Cortex of kidney (tissue), 1 donor: ENCODE measurements at places on chromosomes 1 and 21.

DNA sequence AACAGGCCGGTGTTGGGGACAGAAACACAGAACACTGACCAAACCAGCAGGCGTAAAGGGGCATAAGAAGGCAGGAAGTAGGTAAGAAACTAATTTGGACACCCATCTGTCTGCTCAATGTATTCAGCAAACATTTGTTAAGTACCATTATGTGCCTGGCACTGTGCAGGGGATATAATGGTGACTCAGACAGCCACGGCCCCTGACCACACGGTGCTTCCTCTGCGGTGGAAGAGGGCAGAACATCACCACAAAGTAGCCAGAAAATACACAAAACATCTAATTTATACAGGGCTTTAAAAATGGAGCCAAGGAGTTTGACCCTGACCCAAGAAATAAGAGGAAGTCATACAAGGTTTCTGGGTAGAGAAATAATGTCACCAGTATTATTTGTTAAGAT lies 12.9 kb downstream of the DNAJC11 start:
- DNase-seq, result no peak

- DNase-seq, result no peak
These were observed 97.7 kb downstream of the CRYAA start for GRCh38 chr21:43266534-43266933.

DNA sequence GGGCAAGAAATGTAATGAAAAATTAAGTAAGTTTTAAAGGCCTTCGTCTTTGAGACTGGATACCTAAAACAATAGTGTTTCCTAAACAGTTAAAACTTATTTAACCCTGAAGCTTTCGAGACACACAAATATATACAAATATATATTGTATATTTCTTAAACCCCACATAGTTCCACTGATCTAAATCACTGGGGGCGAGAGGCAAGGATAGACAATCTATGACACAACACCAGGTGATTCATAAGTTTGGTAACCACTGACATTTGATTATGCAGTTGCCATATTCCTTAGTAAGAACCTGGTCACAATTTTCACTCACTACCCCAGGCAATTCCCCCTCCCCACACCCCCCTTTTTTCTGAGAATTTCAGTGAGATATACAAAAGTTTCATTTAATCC lies 55.3 kb upstream of the BOLA1 start:
- no peak for DNase-seq

DNA sequence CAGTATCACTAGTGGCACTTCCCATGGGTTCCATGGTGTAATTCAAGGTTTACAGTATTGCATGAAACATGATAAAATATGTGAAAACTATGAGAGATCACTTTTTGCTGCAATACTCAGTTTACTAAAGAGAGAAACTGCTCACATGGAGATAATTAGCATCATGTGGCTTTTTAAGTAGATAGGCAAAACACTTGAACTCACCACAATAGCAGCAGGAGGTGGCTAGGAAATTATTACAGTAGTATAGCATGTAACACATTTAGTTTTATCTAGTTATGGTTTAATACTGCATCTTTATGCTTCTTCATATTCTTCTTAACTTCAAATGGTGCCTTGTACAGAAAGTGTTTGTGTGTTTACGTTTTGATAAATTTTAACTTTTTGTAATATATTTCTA lies 698.5 kb upstream of the BRINP3 start:
- DNase-seq, result no peak

DNA sequence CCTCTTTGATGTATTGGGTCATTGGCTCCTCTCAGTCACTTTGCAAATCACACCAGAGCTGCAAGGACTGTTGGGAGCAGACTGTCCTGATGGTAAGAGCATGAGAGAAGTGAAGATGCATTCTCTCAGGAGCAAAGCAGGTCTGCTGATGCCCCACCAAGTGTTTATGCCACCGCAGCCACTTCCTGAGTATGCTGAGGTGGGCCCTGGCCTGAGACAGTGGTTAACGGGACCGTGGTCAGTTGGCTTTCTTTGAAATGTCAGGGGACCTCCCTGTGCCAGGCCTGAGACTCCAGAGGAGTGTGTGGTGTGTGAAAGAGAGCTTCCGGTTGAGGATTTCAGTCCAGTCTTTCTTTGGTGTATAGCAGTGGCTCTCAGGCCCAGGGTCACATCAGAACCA lies 79.4 kb downstream of the SPATA46 start:
- DNase-seq, result no peak

DNA sequence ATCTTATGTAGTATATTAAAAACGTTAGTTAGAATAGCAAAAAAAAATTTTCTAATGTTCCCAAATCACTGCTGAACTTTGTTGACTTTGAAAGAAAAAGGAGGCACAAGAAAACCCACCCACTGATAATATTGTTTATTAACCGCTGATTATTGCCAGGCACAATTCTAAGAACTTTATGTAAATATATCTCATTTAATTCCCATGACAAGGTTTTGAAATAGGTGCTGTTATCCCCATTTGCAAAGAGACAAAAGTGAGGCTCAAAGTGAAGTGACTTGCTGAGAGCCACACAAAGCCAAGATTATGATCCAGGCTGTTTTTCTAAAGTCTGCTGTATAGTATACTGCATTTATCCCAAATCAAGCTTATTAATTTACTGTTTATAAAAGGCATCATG lies 56.4 kb downstream of the SASS6 start:
- no peak for DNase-seq

DNA sequence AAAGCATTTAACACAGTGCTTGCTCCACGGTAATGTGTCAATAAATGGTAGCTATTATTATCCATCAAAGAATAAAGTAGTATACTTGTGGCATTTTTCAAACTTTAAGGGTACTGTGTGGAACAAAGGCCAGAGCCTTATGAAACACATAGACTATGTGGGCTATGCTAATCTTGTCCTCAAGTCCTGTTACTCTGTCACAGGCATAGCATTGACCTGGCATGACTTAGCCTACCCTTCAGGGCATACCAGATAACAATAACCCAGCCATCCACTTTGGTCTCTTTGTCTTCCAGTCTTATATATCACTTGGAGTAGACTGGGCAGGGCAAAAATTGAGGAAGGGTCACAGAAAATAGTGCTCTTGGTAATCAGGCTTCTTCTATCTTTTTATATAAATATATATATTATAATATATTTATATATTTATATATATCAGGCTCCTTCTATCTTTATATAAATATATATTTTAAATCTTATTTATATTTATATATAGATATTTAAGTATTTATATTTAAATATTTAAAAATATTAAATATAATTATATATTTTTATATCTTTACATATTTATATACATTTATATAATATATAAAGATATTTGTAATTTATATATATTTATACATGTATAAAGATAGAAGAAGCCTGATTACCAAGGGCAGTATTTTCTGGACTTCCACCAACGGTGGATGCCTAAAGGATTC lies 66.1 kb upstream of the CNN3 start:
- DNase-seq, result no peak

GRCh38 chr1:241950390-241950789 lies 7.2 kb upstream of the BECN2 start:
- DNase-seq, result no peak

GRCh38 chr1:165371588-165372225 lies 15.2 kb upstream of the LMX1A start:
- DNase-seq, result no peak

GRCh38 chr1:168514455-168514854 lies 29.3 kb downstream of the XCL2 start:
- no peak for DNase-seq

- no peak for DNase-seq
These were observed 20.5 kb downstream of the PRXL2B start for GRCh38 chr1:2606881-2607621.

GRCh38 chr1:221150996-221151395 lies 271.8 kb downstream of the HLX start:
- DNase-seq, result no peak

DNA sequence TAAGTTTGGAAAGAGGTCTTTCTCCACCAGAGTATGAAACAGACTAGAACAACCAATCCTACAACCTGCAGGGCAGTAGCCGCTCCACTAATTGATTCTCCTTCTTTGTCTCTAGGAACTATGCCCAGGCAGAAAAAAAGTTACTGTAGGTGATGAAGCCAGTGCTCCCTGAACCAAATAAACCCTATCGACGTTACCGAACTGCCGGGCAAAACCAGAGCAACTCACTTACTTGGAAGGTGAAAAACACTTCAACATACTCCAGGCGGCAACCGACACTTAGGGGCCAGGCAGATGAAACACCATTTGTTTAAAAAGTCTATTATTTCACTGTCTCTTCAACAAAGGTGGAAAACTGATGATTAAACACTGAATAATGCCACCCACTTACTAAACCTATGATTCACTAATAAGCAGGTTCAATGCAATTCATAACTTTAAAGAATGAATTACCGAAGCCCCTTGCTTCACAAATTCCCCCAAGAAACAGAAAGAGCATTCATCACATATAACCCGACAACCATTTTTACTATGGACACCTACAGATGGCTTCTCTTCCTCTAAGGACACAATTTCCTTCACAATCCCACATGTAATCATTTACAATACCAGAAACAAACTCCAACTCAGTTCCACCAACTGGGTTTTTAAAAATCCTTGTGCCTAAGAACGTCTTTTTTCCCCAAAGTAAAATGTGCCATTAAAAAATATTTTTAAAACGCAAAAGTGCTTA lies 1.6 kb downstream of the NRIP1 start:
- DNase-seq, result no peak

DNA sequence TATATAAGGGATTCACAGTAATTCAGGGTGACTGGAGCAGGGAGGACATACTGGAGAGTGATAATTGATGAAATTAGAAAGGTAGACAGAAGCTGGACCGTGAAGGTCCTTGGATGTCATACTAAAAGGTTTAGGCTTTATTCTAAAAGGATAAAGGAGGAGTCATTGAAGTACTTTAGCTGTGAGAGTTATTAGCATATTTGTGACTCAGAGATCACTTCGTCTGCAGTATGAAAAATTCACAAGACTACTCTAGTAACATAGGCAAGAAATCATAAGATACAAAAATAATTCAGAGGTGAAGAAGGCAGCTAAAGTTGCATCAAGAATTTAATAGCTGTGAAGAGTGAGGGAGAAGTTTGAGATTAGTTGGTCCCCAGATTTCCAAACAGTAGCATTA lies 26.3 kb downstream of the KCNA3 start:
- DNase-seq, result no peak

DNA sequence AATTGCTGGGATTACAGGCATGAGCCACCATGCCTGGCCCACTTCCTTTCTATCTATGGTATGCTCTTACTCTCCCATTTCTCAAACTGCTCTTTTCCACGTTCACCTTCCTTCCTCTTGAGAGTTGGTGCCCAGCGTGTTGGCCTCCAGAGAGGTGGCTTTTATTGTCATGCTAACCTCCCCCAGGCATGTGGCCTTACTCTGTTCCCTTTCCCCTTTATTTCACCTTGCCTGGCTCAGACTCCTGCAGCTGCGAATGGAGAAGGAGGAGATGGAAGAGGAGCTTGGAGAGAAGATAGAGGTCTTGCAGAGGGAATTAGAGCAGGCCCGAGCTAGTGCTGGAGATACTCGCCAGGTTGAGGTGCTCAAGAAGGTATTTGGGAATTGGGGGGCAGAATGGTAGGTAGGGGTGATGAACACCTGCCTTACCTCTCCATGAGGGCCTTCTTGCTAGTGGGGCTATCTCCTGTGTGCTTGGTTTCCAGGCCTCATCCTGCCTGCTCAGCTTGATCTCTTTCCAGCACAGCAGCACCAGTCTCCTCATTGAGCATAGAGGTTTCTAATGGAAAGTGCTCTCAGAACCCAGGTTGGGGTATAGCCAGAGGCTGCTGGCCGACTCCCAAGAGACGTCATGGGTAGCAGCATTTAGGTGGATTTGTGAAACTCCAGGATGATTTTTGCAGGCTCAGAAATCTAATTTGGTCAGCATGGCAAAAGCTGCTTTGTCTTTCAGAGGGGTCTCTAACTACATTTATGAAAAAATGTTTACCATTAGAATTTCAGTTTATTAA lies 13.2 kb upstream of the TUFT1 start:
- no peak for DNase-seq

GRCh38 chr1:168634951-168635532 lies 58.6 kb downstream of the XCL1 start:
- DNase-seq, result no peak

DNA sequence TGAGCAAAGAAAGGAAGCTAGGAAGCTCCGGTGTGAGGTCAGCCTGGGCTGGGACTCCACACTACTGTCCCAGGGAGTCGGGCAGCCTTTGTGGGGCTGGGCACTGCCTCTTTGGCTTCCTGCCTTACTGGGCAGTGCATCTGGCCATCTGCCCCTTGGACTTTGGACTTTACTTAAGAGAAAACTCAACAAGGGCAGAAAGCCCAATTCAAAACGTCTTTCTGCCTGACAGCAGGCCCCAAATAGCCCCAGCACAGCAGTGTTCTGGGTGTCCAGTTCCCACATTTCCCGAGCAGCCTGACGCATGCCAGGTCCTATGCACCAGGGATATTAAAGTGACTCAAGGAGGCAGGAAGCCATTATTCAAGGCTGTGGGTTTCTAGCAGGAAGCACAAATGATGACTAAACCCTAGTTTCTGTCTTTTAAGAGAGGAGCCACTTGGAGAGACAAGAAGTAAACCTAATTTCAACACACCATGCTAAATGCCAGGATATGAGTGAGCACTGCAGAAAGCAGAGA lies 37.9 kb upstream of the EDEM3 start:
- DNase-seq, result no peak

DNA sequence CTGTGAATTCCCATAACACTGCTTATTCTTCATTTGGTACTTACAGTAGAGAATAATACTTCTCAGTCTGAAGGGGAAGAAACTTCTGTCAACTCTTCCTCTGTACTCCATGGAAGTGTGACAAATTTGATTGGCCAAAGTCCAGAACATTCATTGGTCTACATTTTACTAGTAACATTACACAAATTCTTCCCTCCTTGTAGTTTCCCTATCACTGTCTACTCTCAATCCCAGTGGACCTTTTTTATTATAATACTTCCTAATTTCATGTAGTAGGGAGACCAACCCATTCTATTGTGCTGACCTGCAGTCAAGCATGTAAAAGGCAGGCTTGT lies 74.7 kb downstream of the ALG6 start:
- no peak for DNase-seq

- no peak for DNase-seq
These were observed 92.9 kb upstream of the IVNS1ABP start for GRCh38 chr1:185409763-185410528.
